ENCODE measurements at places on chromosomes 2 and 18.

GRCh38 chr18:54187372-54187771, 37.1 kb downstream of the MBD2 start:
- DNase-seq = no peak

GRCh38 chr2:215796140-215796855, 217.1 kb downstream of the MREG start:
- DNase-seq = no peak

- no peak for DNase-seq
Observed at GRCh38 chr18:78069784-78070664, 820.4 kb downstream of the GALR1 start.

DNA sequence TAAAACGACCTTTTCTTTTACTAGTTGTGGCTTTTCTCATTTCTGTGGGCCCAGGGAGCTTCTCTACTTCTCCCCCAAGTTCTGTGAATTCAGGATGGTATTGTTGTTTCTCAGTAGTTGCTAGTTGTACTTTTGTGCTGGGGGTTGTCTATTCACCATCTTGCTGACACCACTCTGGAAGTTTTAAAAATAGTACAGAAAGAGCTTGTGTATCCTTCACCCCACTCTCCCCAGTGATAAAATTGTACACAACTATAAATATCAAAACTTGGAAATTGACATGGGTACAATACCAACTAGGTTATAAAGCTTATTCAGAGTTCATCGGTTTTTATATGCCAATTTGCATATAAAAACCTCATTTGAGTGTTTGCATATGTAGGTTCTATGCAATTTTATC, 45.3 kb upstream of the REEP1 start:
- DNase-seq = no peak

GRCh38 chr2:165618806-165619205, 149.3 kb downstream of the CSRNP3 start:
- no peak for DNase-seq

GRCh38 chr2:64250063-64250462, 105.8 kb upstream of the PELI1 start:
- DNase-seq = no peak

GRCh38 chr2:68512966-68513365, 45.6 kb downstream of the APLF start:
- no peak for DNase-seq

Measured in stimulated activated CD8-positive, alpha-beta memory T cell treated with anti-CD3 and anti-CD28 coated beads, Interleukin-7, amount 100 ng/mL, for 24 hours (primary cell).